Activated T-helper 2 cell treated with anti-CD3 and anti-CD28 coated beads, Interferon-gamma antibody, Interleukin-2, Interleukin-4, amounts not matched to agents 10 μg/mL and 5 μg/mL and 100 μg/mL, durations not matched to agents 14 hours and 24 hours and 36 hours (primary cell): ENCODE measurements at places on chromosomes 2 and 18. TPM values are rescaled to one million over a fixed set of nuclear protein-coding genes. Genes with fewer than 3 reads are reported as not detected.

DNA sequence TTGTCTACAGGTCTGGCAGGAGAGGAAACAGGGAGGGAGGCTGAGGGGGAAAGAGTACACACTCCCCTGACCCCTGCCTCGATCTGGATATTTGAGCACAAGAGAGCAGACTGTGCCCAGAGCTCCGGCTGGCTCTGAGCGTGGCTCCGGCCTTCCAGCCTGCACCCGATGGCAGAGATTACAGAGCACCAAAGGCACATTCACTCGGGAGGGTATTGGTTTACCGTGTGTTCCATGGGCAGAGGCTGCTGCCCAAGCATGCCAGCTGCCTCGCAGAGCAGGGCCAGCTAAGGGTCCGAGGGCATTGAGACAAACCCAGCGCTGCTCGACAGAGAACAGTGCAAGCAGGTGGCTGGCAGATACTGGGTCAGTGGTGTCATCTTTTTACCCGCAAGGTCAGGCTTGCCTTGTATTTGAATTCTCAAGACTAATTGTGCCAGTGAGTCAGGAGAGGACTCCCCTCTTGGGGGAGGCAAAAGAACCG lies 132.2 kb downstream of the TNS1 start:
- no peaks in the 10 kb centered on the region for H3K27me3 ChIP-seq
- no peaks in the 10 kb centered on the region for H3K4me1 ChIP-seq
- no peak overlapping the region for H3K27ac ChIP-seq
- no peaks in the 10 kb centered on the region for H3K36me3 ChIP-seq

DNA sequence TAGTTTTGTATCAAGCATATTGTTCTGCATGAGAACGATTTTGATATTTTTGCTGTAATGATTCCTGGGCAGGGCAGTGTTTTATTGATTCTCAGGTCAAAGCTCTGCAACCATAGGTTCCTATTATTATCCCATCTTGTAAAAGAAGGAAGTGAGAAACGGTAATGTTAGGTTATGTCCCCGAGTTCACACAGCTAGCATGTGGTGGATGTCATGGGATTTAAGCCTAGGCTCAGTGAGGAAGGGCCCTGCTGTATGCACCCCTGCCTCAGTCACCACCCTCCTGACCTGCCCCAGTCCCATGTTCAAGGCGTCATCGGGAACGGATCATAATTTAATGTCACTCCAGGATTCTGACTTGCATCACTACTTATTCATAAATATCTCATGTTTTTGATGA lies 10.7 kb downstream of the ACP1 start:
- H3K27ac ChIP-seq, result no peak overlapping the region
- no peaks in the 10 kb centered on the region for H3K27me3 ChIP-seq
- no peak for DNase-seq
- peaks cover 6% of the 10 kb centered on the region for H3K4me1 ChIP-seq

DNA sequence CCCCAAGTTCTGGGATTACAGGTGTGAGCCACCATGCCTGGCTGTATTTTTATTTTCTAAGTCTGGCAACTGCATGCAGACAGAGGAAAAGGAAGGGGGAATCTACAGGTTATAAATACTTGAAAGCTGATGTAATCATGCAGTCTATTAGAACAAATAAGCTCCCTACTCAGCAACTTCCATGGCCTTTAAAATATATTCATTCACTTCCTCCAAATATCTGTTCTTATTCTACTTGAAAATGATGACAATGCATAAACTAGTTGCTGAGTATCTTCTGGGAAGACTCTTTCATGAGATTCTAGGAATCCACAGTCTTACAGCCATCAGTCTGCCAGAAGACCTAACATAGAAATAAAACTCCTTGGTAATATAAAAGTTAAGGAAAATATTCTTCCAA lies 66.9 kb upstream of the NCKAP5 start:
- DNase-seq, result no peak
- no peak overlapping the region for H3K27ac ChIP-seq
- H3K27me3 ChIP-seq, result no peaks in the 10 kb centered on the region
- H3K4me1 ChIP-seq, result no peaks in the 10 kb centered on the region
- no peak overlapping the region for H3K4me3 ChIP-seq

DNA sequence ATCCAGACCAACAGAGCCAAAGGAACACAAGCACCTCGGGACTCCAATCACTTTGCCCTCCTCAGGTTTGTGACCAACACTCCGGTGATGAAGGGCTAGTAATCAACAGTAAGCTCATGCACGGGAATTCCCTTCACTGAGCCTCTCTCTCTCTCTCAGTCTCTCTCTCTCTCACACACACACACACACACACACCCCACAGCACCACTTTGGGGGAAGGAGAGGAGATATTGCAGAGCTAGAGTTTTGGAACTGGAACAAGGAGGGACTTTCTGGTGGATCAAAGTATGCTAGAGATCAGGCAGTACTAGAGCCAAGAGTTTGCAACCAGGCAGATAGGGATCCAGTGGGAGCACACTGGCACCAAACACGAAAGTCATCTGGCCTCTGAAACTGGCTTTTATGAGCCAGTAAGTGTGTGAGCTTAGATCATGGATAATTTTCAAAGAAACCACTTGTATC lies 98.7 kb downstream of the ANKRD44 start:
- no peak for DNase-seq
- H3K36me3 ChIP-seq, result peaks cover 25% of the 10 kb centered on the region
- H3K27ac ChIP-seq, result peak overlapping the region; percentile 90
- peak overlapping the region; percentile 68 for H3K4me3 ChIP-seq

DNA sequence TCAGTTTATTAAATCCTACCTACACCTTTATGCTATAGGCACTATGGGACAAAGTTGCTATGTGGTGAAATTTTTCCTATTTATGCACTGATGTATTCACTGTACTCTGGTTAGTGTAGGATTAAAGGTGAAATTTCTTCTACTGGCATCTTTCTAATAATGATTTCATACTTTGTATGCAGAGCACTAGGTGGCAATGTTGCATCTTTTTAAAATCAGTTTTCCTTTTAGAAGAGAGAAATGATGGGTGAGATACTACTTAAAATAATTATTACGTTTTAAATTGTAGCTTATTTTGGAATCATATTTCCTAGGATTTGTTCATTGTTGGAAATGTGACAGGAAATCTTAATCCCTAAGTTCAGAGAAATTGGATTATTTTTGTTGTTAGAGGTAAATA lies 150.9 kb downstream of the CD8B2 start:
- no peaks in the 10 kb centered on the region for H3K4me1 ChIP-seq
- H3K4me3 ChIP-seq, result no peak overlapping the region
- no peaks in the 10 kb centered on the region for H3K27me3 ChIP-seq
- no peaks in the 10 kb centered on the region for H3K36me3 ChIP-seq
- H3K27ac ChIP-seq, result no peak overlapping the region
- DNase-seq, result no peak

- no peak overlapping the region for H3K27ac ChIP-seq
- H3K36me3 ChIP-seq, result no peaks in the 10 kb centered on the region
- no peak overlapping the region for H3K4me3 ChIP-seq
- H3K4me1 ChIP-seq, result peaks cover 8% of the 10 kb centered on the region
- no peak for DNase-seq
Measured at GRCh38 chr2:128414946-128415778, 96.5 kb upstream of the HS6ST1 start.

DNA sequence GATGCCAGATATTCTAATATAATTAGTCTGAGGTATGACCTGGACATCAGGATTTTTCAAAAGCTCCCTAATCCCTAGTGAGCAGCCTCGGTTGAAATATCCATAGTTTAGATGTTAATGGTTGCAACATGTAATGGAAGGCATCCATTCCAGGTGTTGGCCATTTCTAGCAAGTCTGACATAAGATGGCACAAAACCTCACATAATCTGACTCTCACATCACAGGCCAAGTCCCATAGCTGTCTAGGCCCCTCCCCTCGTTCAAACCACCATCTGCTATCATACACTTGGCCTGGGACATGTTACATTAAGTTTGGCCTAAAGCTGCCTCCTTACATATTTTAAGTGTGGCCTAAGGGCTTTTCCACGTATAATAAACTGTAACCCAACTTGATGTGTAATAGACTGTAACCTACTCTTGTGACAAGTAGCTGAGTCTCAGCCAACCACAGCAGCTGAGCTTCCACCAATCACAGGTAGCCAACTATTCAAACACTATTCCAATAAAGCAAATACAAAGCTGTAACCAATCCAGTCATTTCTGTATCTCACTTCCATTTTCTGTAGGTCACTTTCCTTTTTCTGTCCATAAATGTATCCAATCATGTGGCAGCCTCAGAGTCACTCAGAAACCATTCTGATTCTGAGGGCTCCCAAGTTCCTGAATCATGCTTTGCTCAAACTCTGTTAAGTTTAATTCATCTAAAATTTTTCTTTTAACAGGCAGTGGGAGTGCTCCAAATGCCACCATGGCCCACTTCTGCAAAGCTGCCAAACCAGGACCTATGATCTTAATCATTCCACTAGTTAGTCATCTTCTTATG lies 59.4 kb downstream of the ADD2 start:
- H3K27me3 ChIP-seq, result no peaks in the 10 kb centered on the region
- no peaks in the 10 kb centered on the region for H3K36me3 ChIP-seq
- peaks cover 8% of the 10 kb centered on the region for H3K4me1 ChIP-seq
- no peak overlapping the region for H3K4me3 ChIP-seq

DNA sequence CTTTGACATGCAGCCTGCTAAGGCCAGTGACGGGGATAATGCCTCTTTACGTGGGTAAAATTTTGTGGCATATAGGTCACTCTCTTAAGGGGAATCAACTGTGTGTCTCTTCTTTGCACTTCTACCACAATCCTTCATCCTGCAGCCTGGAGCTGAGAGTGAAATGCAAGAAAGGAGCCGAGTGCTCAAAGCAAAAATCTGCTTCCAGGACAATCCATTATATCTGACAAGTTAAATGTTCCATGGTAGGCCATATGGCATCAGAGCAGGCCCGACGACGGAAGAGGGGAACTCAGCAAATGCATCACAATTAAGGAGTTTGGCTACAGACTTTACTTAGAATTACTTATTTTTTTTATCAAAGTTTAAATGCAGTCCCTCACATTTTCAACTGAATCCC lies 171.2 kb downstream of the TCF4 start:
- H3K36me3 ChIP-seq, result no peaks in the 10 kb centered on the region
- no peak overlapping the region for H3K27ac ChIP-seq
- peaks cover 7% of the 10 kb centered on the region for H3K4me1 ChIP-seq
- DNase-seq, result no peak
- H3K4me3 ChIP-seq, result no peak overlapping the region

DNA sequence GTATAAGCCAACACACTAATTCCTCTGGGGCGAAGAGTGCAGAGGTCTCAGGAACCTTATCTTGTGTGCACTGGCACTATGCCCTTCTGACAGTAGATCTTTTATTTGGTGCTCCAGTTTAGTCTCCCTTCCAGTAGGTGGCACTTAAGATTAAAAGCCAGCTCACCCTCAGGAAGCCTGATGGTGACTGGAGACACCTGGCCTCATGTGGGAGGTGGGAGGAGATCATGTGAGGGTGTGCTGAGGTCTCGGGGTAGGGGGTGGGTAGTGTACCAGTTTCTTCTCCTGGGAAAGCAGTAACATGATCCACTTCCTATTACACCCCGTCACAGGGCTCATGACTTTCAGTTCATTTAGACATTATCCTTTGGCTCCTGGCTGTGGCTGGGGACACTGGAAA lies 654.9 kb downstream of the ADCYAP1 start:
- no peaks in the 10 kb centered on the region for H3K36me3 ChIP-seq
- H3K27ac ChIP-seq, result no peak overlapping the region
- no peak overlapping the region for H3K4me3 ChIP-seq
- H3K4me1 ChIP-seq, result no peaks in the 10 kb centered on the region

DNA sequence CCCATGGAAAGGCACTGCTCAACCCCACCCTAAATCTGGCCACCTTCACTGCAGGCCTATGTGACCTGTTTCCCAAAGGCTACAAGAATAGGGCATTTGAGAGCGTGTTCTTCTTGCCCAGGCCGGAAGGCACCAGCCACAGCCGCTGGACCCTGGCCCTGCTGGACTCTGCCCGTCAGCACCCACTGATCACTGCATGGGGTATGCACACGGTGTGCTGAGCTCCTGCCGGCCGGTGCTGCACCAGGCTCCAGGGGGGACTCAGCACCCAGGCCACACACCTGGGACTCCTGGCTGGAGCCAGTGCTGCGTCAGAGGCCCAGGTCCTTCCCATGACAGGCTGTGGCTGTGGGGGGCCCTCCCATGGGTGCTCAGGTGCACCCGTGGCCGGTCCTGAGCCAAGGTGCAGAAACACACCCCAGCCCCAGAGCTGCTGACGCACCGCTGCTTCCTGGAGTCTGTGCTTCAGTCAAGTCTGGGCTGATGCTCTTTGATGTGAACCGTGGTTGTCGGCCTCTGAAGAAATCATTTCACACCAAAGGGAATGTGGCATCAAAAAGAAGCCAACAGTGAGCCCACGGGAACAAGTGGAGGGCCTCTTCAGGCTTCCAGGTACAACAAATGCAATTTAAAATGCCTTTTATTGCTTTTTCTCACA lies 6.5 kb downstream of the KCNG2 start:
- no peaks in the 10 kb centered on the region for H3K36me3 ChIP-seq
- peaks cover 14% of the 10 kb centered on the region for H3K27me3 ChIP-seq
- H3K4me1 ChIP-seq, result peaks cover 2% of the 10 kb centered on the region
- no peak for DNase-seq

GRCh38 chr18:11992096-11992790 lies 10.9 kb downstream of the IMPA2 start:
- H3K4me1 ChIP-seq, result peaks cover 11% of the 10 kb centered on the region
- H3K36me3 ChIP-seq, result no peaks in the 10 kb centered on the region
- H3K4me3 ChIP-seq, result no peak overlapping the region

- no peak overlapping the region for H3K4me3 ChIP-seq
- H3K27me3 ChIP-seq, result no peaks in the 10 kb centered on the region
- no peak overlapping the region for H3K27ac ChIP-seq
- H3K4me1 ChIP-seq, result no peaks in the 10 kb centered on the region
- no peaks in the 10 kb centered on the region for H3K36me3 ChIP-seq
- DNase-seq, result no peak
Measured at GRCh38 chr2:240963868-240964703, 34.3 kb upstream of the SNED1 start.

GRCh38 chr2:158015428-158016076 lies 86.1 kb upstream of the UPP2 start:
- no peak overlapping the region for H3K27ac ChIP-seq
- H3K27me3 ChIP-seq, result peaks cover 3% of the 10 kb centered on the region
- H3K4me1 ChIP-seq, result peaks cover 24% of the 10 kb centered on the region
- H3K36me3 ChIP-seq, result no peaks in the 10 kb centered on the region
- no peak overlapping the region for H3K4me3 ChIP-seq

GRCh38 chr2:177547122-177547521 lies 154.5 kb downstream of the AGPS start:
- no peaks in the 10 kb centered on the region for H3K27me3 ChIP-seq
- peaks cover 8% of the 10 kb centered on the region for H3K36me3 ChIP-seq
- no peak for DNase-seq
- peak overlapping the region; percentile 47 for H3K27ac ChIP-seq

GRCh38 chr18:3054214-3054613 lies 41.3 kb upstream of the LPIN2 start:
- DNase-seq, result no peak
- H3K27ac ChIP-seq, result no peak overlapping the region
- peaks cover 36% of the 10 kb centered on the region for H3K4me1 ChIP-seq
- peaks cover 20% of the 10 kb centered on the region for H3K36me3 ChIP-seq
- no peaks in the 10 kb centered on the region for H3K27me3 ChIP-seq
- H3K4me3 ChIP-seq, result no peak overlapping the region

The EFR3B gene
- total RNA-seq, result 0.34 and 0.46 TPM in 2 replicates

The ANO7 gene
- 3.5 and 4.3 TPM in 2 replicates for total RNA-seq

The HOXD4 gene
- not detected in 2 replicates for total RNA-seq

The GRB14 gene
- not detected in 2 replicates for total RNA-seq

The HOXD13 gene
- not detected in 2 replicates for total RNA-seq

The CETN1 gene
- not detected in 2 replicates for total RNA-seq

The PAX8 gene
- 0.76 and 0.84 TPM in 2 replicates for total RNA-seq

The NETO1 gene
- total RNA-seq, result 0.18 TPM in 1 of 2 replicates, not detected in the other

The FAM110C gene
- total RNA-seq, result 5.3 and 5.7 TPM in 2 replicates

The RAMP1 gene
- total RNA-seq, result 13.1 and 14.0 TPM in 2 replicates

The NEB gene
- 0.14 and 0.27 TPM in 2 replicates for total RNA-seq
